BE2C (cell line): ENCODE measurements at places on chromosomes 11 and 22.

- DNase-seq, result no peak
Observed at GRCh38 chr11:18080451-18080850, 25.4 kb downstream of the SAAL1 start.

GRCh38 chr11:30585125-30585891 is 845 bp downstream of the MPPED2 start:
- DNase-seq, result no peak

- no peak for DNase-seq
Observed at GRCh38 chr11:21625982-21626381, 566.9 kb upstream of the ANO5 start.

- DNase-seq, result peak; percentile 43
Observed at GRCh38 chr22:25420925-25421904, 143.3 kb upstream of the GRK3 start.

DNA sequence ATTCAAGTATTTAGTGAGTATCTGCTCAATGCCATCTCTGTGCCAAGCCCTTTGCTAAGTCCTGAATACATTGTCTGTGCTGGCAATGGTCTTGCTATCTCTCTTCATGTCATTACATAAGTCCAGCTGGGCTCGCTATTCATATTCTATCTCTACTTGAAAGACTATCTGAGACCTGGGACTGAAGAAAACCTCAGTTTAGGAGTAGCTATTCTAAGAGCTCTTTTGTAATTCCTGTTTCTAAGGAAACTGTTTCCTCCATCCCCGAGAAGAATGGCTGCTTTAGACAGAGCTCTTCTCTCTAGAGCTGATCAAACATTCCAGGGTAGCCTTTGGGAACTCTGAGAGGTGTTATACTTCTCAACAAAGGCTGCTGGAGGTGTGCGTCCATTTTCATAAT is 33.0 kb downstream of the SLC17A6 start:
- DNase-seq, result no peak
